Esophagus squamous epithelium (tissue), 5 donors: ENCODE measurements at places on chromosomes 5 and 9.

GRCh38 chr9:93670208-93671019, 94.0 kb downstream of the PHF2 start:
- DNase-seq = no peak

- no peak for DNase-seq
Measured at GRCh38 chr5:78905084-78905938, 79.8 kb downstream of the ARSB start.

- DNase-seq = no peak
Measured at GRCh38 chr5:97297704-97298091, 114.7 kb upstream of the RIOK2 start.

GRCh38 chr5:14504332-14504727, 77.3 kb upstream of the OTULINL start:
- DNase-seq = no peak

GRCh38 chr5:62343428-62343827, 37.4 kb downstream of the KIF2A start:
- DNase-seq = no peak

GRCh38 chr9:112542593-112543292, 56.1 kb downstream of the KIAA1958 start:
- DNase-seq = no peak

GRCh38 chr9:72360324-72360723, 4.7 kb downstream of the ZFAND5 start:
- no peak for DNase-seq

GRCh38 chr5:122099060-122099790, 21.2 kb upstream of the LOX start:
- no peak for DNase-seq

GRCh38 chr5:52800394-52801213, 12.9 kb downstream of the ITGA1 start:
- peak; percentile 36 for DNase-seq

DNA sequence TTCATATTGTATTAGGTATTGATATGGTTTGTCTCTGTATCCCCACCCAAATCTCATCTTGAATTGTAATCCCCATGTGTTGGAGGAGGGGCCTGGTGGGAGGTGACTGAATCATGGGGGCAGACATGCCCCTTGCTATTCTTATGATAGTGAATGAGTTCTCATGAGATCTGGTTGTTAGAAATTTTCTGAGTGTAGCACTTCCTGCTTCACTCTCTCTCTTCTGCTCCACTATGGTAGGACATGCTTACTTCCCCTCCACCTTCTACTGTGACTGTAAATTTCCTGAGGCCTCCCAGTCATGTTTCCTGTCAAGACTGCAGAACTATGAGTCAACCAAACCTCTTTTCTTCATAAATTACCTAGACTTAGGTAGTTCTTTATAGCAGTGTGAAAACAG, 187.4 kb upstream of the SLC24A2 start:
- no peak for DNase-seq

- no peak for DNase-seq
Measured at GRCh38 chr9:22238809-22239684, 207.6 kb upstream of the DMRTA1 start.

GRCh38 chr5:12488161-12488560, 583.9 kb upstream of the CTNND2 start:
- no peak for DNase-seq

DNA sequence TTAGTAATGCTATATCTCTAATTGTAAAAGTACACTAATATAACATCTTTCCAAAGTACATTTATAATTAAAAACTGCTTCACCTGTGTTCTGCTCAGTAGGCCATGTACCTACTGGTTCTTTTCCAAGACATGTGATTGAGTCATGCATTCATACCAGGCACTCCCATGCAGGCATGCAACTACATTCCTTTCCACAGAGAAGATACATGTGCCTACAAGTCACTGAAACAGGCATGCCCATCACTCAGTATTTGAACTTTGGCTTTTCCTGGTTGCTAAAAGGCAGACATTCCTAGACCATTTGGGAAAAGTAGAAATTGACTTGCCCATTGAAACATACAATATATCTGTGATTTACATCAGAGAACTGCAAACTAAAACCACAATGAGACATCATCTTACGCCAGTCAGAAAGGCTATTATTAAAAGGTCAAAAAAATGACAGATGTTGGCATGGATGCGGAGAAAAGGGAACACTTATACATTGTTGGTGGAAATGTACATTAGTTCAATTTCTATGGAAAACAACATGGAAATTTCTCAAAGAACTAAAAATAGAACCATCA, 148.3 kb upstream of the MOCS2 start:
- DNase-seq = no peak

GRCh38 chr9:124829334-124829669, 24.0 kb upstream of the WDR38 start:
- DNase-seq = no peak

GRCh38 chr5:31771500-31771899, 132.6 kb downstream of the PDZD2 start:
- no peak for DNase-seq

- no peak for DNase-seq
Measured at GRCh38 chr9:126546036-126546435, 67.7 kb upstream of the LMX1B start.

DNA sequence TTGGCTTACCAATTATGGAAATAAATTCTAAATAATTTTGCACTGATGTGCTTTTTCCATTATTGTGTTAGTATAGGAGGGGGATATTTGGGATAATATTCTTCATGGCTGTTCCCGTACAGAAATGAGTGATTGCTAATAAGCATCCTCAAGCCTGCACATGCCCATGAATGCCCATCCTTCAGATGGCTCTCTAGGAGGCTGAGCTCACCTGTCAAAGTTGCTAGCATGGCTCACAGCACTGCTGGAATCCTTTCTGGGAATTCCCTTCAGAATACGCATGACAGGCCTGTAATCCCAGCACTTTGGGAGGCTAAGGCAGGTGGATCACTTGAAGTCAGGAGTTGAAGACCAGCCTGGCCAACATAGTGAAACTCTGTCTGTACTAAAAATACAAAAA, 124.1 kb downstream of the NXNL2 start:
- DNase-seq = no peak

GRCh38 chr5:142400415-142400814, 75.6 kb upstream of the SPRY4 start:
- DNase-seq = no peak

DNA sequence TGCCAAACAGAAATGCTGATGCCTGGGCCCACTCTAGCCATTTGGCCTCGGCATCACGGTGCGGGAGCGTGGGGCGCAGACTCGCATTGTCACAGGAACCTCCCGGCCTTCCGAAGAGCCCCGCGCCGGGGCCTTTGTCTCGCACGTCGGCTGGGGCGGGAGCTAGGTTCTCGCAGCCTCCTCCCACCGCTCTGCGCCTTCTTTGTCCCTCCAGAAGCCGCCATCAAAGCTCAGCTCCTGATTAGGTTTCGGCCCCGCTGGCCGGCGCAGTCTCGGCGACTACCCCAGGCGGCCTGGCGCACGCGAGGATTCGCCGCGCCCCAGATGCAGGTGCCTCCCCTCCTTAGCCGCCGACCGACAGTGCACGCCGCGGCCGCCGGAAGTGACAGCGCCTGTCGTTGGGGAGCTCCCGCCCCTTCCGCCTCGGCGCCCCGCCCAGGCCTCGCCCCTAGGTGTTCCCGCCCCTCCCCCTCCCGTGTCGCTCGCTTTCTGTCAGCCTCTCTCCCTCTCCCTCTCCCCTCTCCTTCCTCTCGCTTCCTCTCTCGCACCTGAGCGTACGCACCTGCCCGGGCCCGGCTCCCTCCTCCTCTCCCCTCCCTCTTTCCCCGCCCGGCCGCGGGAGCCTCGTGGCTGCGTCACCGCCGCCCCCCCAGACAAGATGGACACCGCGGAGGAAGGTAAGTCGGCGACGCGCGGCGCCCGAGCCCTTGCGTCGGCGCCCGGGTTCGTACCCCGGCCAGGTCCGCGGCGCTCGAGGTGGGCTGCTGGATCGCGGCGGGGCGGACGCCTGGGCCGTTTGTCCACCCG, at the start of gene MARCHF6:
MARCHF6 (plus strand) TSS at position 455 of the 807 bp plus-strand sequence; CDS start at position 659, 204 bp downstream.
- peak; percentile 85 for DNase-seq
